ENCODE measurements at places on chromosomes 4 and X.

DNA sequence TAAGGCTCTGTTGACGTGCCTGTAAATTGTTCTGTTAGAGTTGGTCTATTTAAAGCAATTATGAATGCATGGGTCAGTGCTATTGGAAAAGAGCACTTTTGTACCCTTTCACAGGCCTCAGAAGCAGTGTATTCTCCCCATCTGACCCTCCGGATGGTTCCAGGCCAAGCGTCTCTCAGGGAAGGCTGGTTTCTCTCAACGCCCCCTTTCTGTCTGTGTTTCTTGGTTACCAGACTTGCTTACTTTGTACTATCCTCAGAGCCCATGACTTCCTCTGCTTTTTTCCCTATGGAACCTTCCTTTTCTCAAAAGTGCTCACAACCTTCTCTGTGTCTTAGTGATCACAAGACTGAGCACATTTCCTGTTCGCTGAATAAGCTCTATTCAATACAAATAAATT is 559.3 kb upstream of the ZFP42 start:
- DNase-seq: no peak

- DNase-seq: no peak
Measured at GRCh38 chr4:158578476-158578875, 56.8 kb downstream of the RXFP1 start.

DNA sequence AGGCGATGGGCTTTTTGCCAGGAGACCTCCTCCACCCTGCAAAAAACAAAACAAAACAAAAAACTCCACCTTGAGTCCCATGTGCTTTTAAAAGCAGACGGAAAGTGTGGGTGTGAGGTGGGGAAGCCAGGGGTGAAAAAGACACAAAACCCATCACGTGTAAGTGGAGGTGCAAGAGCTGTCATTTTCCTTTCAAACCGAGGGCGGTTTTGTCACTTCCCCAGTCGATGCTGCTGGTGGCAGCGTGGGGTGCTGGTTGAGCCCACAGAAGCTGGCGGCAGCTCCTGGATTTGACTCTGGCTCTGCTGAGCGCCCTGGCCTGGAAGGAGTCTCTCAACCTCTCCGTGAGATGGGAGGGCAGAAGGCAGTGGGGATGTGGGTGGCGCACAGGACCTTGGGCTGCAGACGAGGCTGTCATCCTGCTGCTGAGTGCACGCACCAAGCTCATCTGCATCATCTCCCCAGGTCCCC is 110.0 kb downstream of the PSAPL1 start:
- DNase-seq: no peak

DNA sequence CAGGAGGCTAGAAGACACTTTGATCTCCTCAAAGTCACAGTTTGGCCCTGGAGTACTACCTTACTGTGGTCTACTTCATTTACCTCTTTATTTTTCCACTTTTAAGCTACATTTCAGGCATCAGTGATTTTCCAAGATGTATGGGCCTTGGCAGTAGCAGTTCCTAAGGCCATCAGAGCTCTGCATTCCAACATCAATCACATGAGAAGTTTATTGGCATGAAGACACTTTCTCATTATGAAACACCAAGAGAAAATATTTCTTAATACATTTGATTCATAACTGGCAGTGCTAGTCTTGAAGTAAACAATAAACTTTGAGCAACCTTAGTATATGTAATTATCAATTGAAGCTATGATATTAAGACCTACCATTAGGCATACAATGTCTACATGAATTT is 178.1 kb downstream of the IL15 start:
- DNase-seq: no peak

- DNase-seq: no peak
Measured at GRCh38 chrX:11259437-11259836, 33.8 kb upstream of the AMELX start.

- no peak for DNase-seq
Measured at GRCh38 chr4:143358923-143359643, 22.4 kb downstream of the GAB1 start.

DNA sequence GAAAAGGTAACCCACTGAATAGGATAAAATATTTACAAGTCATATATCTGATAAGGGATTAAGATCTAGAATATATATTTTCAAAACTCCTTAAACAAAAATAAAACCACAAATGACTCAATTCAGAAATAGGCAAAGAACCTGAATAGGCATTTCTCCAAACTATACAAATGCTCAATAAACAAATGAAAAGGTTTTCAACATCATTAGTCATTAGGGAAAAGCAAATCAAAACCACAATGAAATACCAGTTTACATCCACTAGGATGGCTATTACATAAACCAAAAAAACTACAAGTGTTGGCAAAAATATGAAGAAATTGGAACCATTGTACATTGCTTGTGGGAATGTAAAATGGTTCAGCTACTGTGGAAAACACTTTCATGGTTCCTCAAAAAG is 167.0 kb upstream of the GALNT7 start:
- no peak for DNase-seq

DNA sequence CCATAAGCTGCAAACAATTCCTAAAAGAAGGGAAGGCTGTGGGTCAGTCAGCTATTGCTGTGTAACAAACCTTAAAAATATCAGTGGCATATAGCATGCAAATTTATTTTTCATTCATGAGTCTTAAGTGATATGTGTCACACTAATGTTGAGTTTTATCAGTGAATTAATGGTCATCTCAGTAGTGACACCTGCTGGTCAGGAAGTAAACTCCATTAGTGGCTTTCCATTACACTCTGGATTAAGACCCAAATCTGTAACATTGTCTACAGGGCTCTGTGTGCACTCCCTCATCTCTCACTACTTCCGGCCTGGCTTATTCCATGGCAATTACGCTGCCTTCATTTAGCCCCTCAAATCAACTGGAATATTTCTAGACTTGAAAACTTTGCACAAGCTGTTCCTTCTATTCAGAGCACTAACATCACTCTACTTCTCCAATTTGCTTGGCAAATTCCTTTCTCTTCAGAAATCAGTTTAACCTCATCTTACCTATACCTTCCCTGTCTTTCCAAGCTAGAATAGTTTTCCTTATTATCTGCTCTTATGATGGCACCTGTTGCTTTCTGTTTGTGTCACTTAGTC is 217.3 kb upstream of the TAPT1 start:
- no peak for DNase-seq

- no peak for DNase-seq
Measured at GRCh38 chr4:137545461-137545861, 13.2 kb upstream of the PCDH18 start.

- DNase-seq: no peak
Measured at GRCh38 chr4:145785391-145786008, 105.6 kb downstream of the C4orf51 start.

DNA sequence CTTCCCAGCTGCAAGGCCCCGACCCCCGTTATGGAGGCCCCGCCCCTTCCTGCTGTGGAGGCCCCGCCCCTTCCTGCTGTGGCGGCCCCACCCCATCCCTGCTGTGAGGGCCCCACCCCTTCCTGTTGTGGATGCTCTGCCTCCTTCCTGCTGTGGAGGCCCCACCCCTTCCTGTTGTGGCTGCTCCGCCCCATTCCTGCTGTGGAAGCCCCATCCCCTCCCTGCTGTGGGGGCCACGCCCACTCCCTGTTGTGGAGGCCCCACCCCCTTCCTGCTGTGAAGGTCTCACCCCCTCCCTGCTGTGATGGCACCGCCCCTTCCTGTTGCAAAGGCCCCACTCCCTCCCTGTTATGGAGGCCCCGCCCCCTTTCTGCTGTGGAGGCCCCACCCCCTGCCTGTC is 104.9 kb upstream of the PSAPL1 start:
- DNase-seq: peak; percentile 10

GRCh38 chr4:108399610-108400265 is 220.6 kb upstream of the RPL34 start:
- DNase-seq: no peak

DNA sequence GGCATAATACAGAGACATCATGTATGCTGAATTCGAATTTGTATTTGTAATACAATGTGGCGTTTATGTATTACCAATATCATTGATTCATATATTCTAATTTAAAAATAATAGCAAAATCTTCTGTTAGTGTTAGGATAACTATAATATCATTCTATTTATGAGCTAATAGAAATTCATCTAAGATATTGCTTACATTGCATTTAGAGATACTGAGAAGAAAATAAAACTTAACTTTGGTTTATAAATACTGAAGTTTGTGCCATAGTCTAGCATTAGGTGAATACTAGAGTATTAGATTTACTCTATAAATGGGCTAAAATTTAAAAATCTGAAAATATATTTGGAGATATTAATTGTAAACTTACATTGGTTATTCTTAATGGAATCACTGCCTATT is 1590.6 kb downstream of the PCDH18 start:
- DNase-seq: no peak

DNA sequence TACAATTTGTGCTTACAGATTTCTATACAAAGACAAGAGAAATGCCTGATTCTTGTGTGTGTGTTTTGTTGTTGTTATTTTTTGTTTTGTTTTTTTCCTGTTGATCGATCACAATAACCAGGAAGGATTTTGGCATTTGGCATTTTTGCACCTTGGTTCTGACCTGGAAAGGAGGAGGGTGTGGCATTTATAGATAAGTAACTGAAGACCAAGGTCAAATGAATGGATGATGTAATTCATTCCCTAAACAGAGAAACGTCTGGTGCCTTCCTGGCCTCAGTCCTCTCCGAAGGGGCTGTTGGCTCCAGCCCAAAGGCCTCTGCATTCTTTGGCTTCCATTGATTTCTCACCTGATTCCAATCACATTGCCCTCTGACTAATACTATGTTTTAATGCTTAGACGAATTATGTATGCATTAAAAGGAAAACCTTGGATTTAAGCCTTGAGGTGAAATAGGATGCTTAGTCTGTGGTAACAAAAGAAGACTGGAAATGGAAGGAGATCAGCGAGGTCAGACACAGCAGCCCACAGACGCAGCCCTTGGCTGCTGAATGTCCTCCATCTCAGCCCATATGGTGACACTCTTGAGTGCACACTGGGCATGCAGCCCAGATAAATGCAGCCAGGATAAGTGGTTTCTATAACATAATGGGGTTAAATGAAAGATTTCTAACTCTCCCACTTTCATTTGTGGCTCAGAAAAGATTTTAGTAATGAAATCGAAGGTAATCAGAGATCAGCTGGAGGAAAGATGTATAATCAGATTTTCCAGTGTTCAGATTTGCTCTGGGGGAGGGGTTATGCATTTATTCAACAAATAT is 60.5 kb upstream of the TRIM2 start:
- DNase-seq: no peak

DNA sequence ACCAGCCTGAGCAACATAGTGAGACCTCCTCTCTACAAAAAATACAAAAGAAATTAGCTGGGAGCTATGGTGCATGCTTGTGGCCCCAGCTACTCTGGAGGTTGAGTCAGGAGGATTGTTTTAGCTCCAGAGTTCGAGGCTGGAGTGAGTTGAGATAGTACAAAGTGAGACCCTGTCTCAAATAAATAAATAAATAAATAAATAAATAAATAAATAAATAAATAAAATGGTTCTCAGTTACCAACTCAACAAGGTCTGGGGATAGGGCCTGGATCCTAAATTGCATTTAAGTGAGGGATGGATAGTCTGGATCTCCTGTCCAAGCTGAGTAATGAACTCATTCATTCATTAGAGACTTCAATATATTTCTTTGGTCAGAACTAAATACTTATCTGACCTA is 115.7 kb upstream of the IL1RAPL2 start:
- no peak for DNase-seq

GRCh38 chrX:44770121-44770520 is 73.7 kb upstream of the DUSP21 start:
- DNase-seq: no peak

- DNase-seq: no peak
Measured at GRCh38 chr4:6489927-6490326, 17.5 kb upstream of the PPP2R2C start.

DNA sequence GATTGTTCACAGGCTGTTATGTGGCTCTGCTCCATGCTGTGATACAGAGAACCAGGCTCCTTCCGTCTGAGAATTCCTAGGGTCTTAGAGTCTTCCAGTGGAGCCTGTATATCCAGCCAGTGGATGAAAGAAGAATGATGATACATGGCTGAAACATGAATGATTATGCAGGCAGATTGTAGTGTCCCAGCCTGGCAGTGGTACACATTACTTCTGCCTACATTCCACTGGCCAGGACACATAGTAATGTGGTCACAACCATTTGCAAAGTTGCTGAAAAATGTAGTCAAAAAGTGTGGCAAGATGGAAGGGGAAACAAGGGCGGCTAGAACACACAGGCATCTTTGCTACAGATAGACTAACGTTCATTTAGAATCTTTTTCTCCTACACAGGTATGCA is 4.5 kb upstream of the GBA3 start:
- DNase-seq: no peak

- DNase-seq: no peak
Measured at GRCh38 chrX:27549688-27550087, 40.5 kb upstream of the DCAF8L2 start.

- no peak for DNase-seq
Measured at GRCh38 chrX:48598614-48599013, 1.3 kb downstream of the WDR13 start.

- DNase-seq: no peak
Measured at GRCh38 chr4:120085705-120086104, 19.1 kb upstream of the MAD2L1 start.

- no peak for DNase-seq
Measured at GRCh38 chr4:67918428-67918827, 34.6 kb upstream of the TMPRSS11D start.

DNA sequence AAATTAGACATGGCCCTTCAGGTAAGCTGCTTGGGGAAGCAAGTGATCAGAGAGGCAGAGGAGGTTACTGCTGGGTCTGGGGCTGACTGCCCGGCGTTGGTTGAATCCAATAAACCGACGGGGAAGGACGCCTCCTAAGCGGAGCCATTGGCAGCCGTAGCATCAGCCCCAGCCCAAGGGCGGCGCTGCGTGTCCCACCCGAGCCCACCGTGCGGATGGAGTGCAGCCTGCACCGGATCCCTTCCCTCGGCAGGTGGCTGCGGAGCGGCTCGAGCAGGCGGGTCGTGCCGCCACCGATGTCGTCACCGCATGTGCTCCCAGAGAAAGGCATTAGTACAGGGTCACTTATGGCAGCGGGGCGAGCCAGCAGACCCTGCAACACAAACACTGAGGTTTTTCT is 82.1 kb downstream of the ALPK1 start:
- no peak for DNase-seq

- DNase-seq: no peak
Measured at GRCh38 chr4:102466298-102466697, 34.9 kb upstream of the NFKB1 start.

- DNase-seq: no peak
Measured at GRCh38 chr4:41625531-41625930, 87.6 kb downstream of the LIMCH1 start.

DNA sequence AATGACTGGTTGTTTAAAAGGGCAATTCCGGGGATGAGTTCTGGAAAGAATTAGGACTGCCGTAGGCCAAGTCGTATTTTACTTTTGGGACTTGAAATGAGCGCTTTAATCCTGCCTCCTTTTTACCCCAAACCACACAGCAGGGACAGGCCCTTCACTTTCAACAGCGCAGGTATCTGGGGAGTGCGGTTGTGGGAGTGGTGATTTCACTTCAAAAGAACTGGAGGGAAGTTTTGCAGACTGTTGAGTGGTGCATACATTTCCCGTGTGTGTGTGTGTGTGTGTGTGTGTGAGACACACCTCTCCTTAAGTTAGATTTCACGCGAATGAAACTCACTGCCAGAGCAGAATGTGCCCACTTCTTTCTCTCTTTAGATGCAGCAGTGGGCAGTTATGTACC is 2.8 kb downstream of the NHS start:
- DNase-seq: no peak

- no peak for DNase-seq
Measured at GRCh38 chrX:68841251-68842049, 12.6 kb downstream of the EFNB1 start.

GRCh38 chrX:119062750-119063374 is 9.9 kb upstream of the CT47C1 start:
- DNase-seq: no peak
